ENCODE measurements at places on chromosomes 12 and 14. TPM values are rescaled to one million over a fixed set of nuclear protein-coding genes. Genes with fewer than 3 reads are reported as not detected.
A peak's percentile ranks its signal among the peaks of the same experiment; 100 is the strongest.

Gene KRT2
- not detected for total RNA-seq

Gene GDF3
- total RNA-seq: not detected

Gene UBC
- total RNA-seq: 1,630 TPM

Gene LBHD2
- not detected for total RNA-seq

Gene ACOT6
- total RNA-seq: not detected

Gene TDP1
- 29.0 TPM for total RNA-seq

Gene NAV3
- 19.5 TPM for total RNA-seq

Gene SLC25A3
- total RNA-seq: 604 TPM

Gene RNASE2
- total RNA-seq: not detected

Gene KRT79
- not detected for total RNA-seq

Gene ITGB7
- 3.5 TPM for total RNA-seq

Gene DDX11
- 11.8 TPM for total RNA-seq

DNA sequence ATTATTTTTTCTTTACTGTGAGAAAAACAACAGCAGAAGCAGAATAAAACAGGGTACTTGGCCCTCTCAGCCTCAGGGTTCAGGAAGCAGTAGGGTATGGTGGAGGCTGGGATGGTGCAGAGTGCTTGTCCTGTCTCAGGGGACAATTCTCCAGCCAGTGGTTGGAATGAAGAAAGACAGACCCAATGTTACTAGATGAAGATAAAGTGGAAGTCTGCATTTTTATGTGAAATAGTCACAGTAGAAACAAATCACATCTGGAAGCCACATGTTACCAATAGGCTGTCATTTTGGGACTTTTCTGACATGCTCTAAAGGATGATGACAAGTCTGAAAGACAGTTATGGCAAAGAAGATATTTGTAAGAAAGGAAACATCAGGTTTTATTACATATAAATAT is 32.3 kb downstream of the PROX2 start:
- DNase-seq: no peak

GRCh38 chr12:108914121-108914531 is 34.2 kb downstream of the DAO start:
- peak; percentile 10 for DNase-seq

DNA sequence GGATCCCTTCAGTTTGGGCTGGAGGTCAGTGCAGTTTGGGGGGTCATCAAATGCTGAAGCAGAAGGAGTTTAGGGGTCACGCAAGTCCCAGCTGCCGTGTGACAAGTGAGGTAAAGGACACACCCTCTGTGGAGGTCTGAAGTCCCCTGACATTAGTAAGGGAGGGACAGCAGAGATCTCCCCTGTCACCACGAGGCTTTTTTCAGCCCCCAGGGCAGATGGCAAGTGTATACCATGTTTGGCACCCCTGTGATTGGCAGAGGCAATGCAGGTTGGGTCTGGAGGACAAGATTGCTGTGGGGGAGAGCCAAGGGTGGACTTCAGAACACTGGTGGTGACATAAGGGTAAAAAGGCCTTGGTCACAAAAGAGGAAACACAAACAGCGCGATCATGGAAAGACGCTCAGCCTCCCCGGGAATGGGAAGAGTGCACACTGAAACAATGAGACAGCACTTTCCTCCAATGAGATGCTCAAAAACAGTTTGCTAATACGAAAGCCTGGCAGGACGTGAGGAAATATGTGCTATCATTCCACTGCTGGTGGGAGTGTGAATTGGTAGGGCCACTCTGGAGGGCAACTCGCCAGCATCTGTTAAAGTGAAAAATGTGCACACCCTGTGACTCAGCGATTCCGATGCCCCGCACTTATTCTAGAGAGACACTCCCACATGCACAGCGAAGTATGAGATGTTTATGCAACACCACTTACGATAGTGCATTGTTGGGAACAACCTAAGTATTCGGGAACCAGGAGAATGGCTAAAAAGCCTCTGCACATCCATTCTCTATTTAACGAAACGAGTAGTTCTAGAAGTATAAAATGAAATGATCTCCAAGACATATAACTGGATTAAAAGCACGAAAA is 14.4 kb upstream of the CD27 start:
- peak; percentile 90 for DNase-seq

GRCh38 chr14:102293781-102294180 is 11.2 kb downstream of the MOK start:
- peak; percentile 56 for DNase-seq

DNA sequence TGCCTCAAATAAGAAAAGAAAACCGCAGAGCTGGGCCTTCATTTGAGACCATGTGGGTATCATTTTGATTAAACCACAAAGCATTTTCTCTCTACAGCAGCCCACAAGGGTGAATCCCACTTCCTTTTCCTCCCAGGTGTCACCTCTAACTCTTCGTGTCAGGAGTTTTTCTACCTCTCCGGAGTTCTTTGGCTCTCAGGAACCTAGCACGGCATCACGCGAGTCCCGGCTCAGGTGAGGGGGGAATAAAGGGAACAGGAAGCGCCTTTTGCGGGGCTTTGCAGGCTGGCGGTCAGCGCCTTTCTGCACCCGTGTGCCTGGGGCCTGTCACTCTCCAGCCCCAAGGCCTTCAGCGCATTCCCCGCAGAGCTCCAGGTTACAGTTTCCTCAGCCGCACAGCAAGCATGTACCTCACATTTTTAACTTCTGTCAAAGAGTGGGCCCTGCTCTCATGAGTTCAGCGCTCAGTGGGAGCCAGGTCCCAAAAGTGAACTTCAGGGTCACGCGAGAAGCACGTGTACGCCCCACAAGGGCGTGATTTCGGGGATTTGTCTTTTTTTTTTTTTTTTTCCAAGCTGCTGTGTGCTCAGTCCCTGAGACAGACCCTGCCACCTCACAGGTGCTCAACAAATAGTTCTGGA is 740 bp upstream of the PRPF40B start:
- peak; percentile 48 for DNase-seq

- DNase-seq: peak; percentile 65
Measured at GRCh38 chr12:107091381-107091780, 2.0 kb downstream of the CRY1 start.

GRCh38 chr12:57214398-57214781 is 2.2 kb upstream of the NXPH4 start:
- DNase-seq: no peak

GRCh38 chr12:66896797-66897196 is 217.9 kb upstream of the GRIP1 start:
- no peak for DNase-seq

DNA sequence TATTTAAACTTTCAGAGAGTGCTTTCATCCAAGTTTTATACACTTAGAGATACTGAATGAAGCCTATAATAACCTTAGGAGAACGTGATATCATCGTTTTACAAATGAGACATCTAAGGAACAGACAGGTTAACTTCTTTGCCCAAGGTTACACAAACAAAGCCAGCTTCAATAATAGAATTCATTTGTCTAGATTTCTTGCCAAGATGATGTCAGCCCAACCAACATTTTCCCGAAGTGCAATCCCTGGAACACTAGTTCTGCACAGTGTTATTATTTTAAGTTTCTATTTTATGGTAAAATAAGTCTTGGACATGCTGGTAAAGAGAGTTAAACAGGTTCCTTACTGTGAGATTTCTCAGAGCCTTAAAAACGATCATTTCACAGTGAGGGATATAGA is 174.6 kb downstream of the SLC25A21 start:
- no peak for DNase-seq

- DNase-seq: no peak
Measured at GRCh38 chr12:7075518-7075917, 15.0 kb downstream of the C1S start.

GRCh38 chr12:10395390-10395998 is 5.7 kb upstream of the KLRK1 start:
- DNase-seq: peak; percentile 91

DNA sequence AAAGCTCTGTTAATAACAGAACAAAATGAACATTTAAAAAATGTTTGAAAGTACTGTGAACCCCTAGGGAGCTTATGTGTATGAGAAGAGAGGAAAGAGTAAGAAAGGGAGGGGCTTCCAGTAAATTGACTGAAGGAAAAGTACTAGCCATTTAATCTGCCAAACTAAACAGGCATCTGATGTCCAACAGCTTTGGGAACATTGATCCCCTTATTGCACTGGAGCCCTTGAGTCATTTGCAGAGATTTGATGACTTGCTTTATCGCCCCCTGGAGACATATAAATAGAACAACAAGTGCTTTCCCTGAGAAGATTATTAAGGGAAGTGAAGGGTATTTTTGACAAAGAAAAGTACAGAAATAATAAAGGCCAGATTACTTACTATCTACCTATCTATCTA is 319.3 kb upstream of the NOVA1 start:
- DNase-seq: no peak

GRCh38 chr12:55698965-55699364 is 8.7 kb downstream of the ITGA7 start:
- DNase-seq: no peak

DNA sequence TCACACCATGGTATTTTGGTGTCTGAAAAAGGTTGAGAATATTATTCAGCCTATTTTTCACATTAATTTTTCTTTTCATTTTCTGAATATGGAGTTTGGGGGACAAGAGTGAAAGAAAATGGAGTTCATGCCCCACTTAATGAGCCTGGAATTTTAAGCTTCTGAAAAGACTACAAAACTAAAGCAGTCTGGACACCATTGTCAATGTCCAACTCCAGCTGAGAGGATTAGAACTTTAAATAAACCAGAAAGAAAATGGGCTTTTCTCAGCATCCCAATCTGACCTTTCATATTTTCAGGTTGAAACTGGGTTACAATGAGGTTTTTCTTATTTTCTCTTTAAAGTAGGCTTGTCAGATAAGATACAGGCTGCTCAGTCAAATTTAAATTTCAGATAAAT is 207.7 kb downstream of the SLC6A15 start:
- no peak for DNase-seq
